ENCODE measurements at places on chromosomes 2 and 18.

- no peak for DNase-seq
Measured at GRCh38 chr2:229027353-229028105, 243.6 kb downstream of the PID1 start.

DNA sequence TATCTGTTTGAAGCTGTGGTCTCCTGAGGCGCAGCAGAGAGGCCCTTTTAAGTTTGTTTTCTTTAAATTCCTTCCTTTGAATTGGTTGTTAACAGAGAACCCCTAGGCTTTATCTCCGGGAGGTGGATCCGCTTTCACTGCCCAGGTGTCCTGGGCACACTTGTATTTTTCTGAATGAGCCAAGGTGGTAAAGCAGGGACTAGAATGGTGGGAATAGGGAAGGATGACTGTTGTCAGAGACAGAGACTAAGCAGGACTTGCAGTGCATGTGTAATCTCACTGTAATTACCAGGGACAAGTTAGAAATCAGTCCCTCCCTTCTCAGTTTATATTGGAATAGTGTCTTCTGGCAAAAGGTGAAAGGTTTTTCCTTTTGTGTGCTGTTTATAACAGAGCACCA, 72.8 kb downstream of the PHLPP1 start:
- DNase-seq, result no peak

- no peak for DNase-seq
Measured at GRCh38 chr2:111936881-111937280, 38.5 kb downstream of the MERTK start.

DNA sequence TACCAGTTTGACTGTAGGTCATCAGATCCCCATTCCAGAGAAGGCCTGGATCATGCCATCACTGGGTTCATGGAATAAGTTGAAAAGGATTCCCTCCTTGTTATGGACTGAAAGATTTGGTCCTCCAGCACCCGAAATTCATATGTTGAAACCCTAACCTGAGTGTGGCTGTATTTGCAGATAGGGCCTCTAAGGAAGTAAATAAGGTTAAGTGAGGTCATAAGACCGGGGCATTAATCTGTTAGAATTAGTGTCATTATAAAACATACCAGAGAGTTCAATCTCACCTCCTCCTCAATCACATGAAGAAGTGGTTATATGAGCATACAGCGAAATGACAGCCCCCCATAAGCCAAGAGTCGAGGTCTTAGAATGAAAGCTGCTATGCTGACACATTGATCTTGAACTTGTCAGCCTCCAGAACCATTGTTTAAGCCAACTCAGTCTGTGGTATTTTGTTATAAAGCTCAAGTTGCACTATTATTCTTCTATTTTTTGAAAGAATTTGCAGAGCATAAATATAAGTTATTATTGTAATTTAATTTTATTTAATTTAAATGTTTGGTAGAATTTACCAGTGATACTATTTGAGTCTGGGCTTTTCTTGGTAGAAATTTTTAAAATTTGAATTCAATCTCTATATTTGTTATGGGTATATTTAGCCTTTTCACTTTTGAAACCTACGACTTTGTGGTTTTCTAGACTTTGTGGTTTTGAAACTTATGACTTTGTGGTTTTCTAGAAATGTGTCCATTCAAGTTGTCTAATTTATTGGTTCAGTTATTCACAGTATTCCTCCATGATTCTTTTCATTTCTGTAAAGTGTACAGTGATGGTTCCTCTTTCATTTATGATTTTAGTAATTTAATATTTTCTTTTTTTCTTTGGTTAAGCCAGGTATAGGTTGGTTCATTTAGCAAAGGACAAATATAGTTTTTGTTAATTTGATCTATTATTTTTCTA, 1206.7 kb upstream of the CDH2 start:
- no peak for DNase-seq

DNA sequence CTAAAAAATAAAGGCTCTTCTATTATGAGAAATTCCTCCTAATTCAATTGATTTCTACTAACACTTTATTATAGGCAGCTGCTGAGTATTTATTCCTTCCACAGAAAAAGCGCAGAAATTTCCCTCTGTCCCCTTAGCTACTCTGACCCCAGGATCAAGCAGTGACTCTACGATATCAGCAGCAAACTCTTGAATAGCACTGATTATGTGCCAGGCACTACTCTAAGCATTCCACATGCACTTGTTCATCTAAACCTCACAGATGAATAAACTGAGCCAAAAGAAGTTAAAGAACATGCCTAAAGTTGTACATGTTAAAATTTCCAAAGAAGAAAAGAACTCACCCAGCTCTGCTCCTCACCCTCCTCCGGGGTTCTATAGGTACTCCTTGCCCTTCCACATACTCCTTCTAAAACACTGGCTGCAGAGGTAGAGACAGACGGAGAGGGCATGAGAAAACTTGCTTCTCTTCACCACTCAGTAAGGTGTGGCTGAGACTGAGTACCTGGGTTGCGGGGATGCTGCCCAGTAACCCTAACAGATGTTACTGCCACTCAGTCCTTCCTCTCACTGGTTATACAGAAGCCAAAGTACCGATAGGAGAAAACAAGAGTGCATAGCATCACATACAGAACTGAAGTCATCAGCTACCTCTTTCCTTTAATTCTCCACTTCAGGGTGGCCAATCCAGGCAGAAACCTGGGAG, 9.9 kb downstream of the C1D start:
- DNase-seq, result no peak

DNA sequence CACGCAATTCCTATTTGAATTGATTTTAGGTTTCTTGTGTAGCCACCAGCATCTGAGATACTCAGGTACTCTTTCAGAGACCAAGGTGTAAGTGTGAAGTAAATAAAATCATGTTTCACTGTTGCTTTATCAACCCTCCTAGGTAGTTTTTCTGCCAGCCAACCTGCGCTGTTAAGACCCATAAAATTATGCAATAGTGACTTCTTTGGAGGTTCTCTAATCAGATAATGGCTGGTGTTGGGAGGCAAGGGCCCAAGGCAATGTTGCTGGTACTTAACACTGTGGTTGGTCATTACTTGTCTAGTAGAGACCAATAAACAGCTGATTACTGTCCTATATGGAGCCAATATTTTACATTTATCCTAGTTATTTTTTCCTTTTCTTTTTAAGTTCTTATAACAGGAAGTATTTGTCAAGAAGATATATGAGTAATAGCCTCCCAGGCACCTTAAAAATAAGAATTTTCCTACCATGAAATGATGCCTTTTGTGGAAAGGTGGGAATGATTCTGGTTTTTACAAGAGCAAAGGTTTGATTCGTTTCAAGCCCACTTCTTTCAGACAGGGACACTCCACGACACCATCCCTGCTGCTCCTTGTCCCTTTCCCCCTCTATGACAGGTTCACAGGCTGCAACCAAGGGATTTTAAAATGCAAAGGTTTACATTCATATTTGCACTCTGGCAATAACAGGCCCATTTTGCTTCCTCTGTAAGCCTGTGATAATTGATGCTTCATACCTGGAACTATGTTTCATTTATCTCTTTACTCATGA, 259.3 kb downstream of the MEIS1 start:
- no peak for DNase-seq

GRCh38 chr18:8341481-8342230, 267.6 kb upstream of the RAB12 start:
- DNase-seq, result peak; percentile 66

DNA sequence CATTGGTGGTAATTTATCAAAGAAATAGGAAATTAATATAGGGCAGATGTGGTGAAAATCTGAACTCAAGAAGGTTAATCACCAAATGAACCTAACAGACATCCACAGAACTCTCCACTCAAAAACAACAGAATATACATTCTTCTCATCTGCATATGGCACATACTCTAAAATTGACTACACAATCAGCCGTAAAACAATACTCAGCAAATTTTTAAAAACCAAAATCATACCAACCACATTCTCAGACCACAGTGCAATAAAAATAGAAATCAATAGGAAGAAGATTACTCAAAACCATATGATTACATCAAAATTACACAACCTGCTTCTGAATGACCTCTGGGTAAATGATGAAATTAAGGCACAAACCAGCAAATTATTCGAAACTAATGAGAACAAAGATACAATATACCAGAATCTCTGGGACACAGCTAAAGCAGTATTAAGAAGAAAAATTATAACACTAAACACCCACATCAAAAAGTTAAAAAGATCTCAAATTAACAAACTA, 31.0 kb downstream of the RBM43 start:
- DNase-seq, result no peak

- no peak for DNase-seq
Measured at GRCh38 chr2:235539773-235540172, 45.9 kb downstream of the AGAP1 start.

GRCh38 chr18:3597409-3598357, 147.7 kb downstream of the TGIF1 start:
- no peak for DNase-seq

DNA sequence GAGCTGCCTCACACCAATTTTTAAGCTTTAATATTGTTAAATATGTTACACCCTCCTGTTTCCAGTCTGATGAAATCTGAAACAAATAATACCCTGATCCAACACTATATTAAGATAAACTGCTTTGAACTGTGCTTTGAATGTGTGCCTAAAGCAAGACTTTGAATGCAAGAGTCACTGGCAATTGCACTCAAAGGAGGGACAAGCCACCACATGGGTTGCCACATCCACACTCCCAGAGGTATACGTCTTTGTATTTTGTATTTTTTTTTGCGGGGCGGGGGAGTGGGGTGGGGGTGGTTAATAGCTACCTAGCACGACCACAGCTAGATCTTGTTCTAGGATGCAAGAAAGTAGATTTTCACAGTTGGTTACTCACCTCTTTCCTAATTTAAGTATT, 1.8 kb upstream of the ZEB2 start:
- no peak for DNase-seq

DNA sequence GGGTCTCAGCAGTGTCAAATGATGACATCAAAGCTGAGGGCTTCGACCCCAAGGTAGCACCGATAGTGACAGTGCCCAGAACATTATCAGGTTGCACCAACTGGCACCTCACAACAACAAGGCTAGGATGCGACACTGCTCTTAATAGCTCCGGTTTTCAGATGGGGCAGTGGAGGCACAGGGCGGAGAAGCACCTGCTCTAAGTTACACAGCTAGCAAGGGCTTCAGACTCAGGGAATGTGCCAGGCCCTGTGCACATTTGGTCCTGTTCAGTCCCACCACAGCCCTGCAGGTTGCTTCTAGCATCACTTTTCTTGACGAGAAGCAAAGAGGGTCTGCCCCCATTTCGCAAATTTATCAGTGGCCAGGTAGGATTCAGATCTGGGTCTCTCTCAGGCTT, 74.1 kb downstream of the DGKD start:
- no peak for DNase-seq

- no peak for DNase-seq
Measured at GRCh38 chr2:46827274-46828134, 88.1 kb downstream of the MCFD2 start.

- DNase-seq, result no peak
Measured at GRCh38 chr2:157477919-157478318, 34.0 kb upstream of the CYTIP start.

DNA sequence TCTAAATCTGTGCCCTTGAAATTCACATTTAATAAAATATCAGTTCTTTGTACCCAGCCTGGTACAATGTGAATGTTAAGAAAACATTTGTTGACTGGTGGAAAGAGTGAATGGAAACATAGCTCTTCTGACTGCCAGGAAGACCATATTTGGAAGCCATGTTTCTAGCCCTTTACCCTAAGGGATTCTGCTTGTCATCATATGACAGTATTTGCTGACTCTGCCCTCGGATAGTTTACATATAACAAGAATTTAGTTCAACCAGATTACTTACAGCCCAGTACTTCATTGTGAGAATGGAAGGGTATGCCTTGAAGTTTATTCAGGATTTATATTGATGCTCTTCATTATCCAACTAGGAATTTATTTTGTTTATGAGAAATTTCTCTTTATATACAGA, 13.8 kb upstream of the KCNS3 start:
- DNase-seq, result no peak
